ENCODE measurements at places on chromosomes 1 and 21.

GRCh38 chr21:44702973-44703730, 6.2 kb downstream of the KRTAP10-12 start:
- DNase-seq: no peak

GRCh38 chr1:59979666-59980065, 53.1 kb upstream of the CYP2J2 start:
- no peak for DNase-seq

DNA sequence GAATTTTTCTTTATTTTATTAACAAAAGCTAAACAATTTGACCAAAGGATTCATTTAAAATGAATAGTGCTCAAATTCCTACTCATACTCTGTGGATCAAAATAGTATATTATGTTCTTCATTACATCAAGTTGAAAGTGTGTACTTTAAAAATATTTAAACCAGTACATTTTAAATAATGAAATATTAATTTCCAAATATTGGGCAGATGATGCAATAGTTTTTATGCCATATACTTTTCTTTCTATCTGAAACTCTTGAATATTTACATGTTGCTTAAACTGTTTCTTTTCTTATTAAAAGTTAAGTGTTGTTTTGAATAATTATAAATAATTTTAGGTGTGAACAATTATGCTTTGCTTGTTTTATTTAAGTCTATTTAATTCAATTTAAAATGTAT, 144.7 kb upstream of the TMPRSS15 start:
- DNase-seq: no peak

GRCh38 chr1:206699000-206699586, 14.4 kb downstream of the MAPKAPK2 start:
- no peak for DNase-seq

GRCh38 chr1:207903053-207903452, 7.9 kb downstream of the CD34 start:
- DNase-seq: no peak

DNA sequence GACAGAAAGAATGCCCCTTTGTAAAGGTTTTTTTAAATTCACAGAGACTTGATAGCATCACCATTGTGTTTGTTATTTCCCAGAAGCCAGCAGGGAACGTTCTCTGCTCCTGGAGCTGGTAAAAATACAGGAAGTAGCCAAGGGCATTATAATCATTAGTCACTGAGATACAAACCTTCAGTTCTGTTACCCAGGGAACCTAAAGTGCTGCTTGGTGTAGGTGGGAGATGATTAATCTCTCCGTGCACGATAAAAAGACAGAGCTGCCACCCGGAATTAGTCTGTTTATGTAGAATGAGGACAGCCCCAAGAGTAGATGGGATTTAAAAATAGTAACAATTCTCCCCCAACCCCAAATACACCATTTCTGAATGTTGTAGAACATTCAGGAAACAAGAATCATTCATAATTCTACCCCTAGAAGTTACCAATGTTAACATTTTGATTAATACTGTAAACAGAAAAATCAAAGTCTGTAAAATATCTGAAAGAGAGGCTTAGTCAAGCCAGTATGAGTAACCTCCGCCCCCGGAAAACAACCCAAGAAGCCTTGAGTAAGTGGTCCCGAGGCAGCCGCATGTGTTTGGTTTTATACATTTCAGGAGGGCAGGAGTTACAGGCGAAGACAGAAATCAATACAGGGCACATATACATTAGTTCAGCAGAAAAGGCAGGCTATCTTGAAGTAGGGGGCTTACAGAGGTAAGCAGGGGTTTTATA, 45.3 kb upstream of the CTBS start:
- no peak for DNase-seq

All from thymus (tissue), 14 donors.